ENCODE measurements at places on chromosomes 4 and X.

- DNase-seq = no peak
Measured at GRCh38 chrX:55118574-55118973, 29.8 kb downstream of the PAGE2 start.

DNA sequence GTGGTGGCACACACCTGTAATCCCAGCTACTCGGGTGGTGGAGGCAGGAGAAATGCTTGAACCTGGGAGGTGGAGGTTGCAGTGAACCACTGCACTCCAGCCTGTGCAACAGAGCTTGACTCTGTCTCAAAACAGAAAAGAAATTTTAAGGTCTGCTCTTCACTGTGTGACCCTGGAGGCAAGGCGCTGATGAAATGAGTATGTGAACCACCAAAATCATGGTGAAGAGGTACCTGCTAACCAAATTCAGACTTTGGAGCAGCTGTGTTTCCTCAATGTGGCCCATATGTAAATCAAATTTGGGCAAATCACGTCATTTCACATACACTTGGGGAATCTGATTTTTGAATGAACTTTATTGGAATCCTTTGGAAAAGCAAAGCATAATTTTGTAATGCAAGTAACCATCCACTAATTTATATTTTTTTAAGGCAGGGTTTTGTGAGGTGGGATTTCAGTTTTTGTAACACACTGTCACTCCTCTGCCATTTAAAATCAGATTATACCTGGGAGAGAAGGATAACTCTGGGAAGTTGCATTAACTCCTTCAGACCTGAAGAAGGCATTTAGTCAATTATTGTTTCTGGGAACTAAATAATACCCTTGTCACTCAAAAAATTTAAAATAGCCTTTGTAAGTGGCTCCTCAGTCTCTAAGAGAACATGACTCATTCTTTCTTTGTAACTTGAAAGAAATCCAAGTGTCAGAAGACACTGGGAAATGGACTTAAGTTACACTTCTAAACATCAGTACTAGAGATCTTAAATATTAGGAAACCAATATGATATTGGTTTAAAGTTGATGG, 24.0 kb downstream of the DOCK11 start:
- no peak for DNase-seq

DNA sequence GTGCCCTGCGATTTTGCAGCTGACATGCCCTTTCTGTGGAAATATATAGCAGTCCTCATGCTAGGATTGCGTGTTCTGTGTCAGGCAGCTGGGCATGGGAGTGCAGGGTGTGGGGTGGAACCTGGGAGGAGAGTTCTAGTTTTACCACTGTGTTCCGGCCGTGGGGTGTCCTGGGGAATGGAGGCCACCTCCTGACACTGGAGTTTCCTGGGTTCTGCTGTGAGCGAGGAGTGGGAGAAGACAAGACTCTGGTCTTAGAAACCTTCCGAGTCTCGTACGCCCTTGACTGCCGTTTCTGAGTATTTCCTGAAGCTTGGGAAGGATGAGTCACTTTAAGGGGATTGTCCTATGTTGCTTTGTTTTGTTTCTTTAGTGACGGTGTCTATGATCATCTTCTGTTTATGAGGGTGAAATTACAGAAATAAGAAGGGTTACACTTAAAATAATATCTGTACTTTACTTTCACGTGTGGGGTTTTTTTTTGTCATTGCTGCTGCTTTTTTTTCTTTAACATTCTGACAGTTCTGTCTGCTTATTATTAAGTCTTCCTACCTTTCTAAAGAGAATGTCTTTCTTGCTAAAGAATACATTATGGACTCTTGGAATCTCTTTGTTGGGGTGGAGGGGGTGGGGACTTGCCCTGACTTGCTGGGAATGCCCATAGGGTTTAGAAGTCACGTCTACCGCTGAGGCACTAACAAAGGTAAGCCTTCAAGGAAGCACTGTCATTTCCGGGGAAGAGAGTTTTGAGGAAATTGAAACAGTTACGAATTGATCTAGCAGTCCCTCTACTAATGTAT, 19.1 kb downstream of the CD99 start:
- DNase-seq = no peak

- no peak for DNase-seq
Measured at GRCh38 chr4:109547394-109547793, 12.7 kb upstream of the MCUB start.

- no peak for DNase-seq
Measured at GRCh38 chr4:65381648-65382047, 288.6 kb downstream of the EPHA5 start.
